ENCODE measurements at places on chromosomes 1 and 21.

DNA sequence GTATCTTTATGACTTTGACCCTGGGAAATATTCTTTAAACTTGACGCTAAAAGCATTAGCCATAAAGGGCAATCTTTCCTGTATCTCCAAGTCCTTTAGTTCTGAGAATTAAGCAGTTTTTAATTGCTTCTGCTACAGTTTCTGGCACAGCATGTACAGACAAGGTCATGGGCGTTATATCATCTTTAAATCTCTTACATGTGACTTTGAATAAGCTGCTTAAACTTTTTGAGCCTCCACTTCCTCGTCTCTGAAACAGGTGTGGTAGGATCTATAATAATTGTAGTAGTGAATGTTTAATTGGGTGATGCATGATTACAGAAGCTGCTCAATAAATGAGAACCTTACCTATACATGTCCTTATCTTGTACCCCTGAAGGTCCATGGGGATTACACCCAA lies 153.4 kb downstream of the PLA2G4A start:
- no peak for DNase-seq

- peak; percentile 67 for DNase-seq
Measured at GRCh38 chr1:160078512-160079195, 2.7 kb upstream of the KCNJ9 start.

- DNase-seq, result no peak
Measured at GRCh38 chr1:81498471-81499462, 302.0 kb upstream of the ADGRL2 start.

DNA sequence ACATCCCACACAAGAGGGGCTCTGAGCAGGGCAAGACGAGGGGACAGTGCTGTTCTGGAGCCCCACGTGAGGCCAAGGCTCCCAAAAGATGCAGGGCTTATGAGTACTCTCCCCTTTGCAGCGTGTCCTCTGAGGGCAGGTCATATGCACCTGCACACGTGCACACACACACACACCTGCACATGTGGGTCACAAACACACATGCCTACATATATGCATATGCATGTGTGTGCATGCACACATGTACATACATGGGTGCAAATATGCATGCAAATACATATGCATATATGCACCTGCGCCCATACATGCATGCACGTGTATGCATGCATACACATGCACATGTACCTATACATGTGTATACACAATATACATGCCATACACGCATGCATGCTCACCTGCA lies 197.9 kb downstream of the NPHP4 start:
- no peak for DNase-seq

DNA sequence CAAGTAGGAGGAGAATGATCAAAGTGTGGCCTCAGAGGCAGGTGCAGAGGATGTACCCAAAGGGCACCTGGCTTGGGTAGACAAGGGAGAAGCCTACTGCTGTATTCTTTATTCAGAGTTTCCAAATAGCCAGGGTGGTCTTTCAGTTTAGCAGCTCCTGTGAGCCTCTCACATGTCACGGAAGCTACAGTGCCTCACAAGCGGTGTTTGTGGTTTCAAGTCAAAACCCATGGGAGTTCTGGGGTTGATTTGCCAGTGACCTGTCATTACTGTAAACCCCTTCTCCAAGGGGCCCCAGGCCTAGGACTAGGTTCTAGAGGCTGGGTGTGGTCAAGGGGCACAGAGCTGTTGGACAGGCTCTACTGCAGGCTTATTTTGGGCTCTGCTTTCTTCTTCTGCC lies 10.2 kb upstream of the IL10 start:
- DNase-seq, result no peak

GRCh38 chr1:160708118-160708517 lies 3.5 kb downstream of the CD48 start:
- DNase-seq, result peak; percentile 86

DNA sequence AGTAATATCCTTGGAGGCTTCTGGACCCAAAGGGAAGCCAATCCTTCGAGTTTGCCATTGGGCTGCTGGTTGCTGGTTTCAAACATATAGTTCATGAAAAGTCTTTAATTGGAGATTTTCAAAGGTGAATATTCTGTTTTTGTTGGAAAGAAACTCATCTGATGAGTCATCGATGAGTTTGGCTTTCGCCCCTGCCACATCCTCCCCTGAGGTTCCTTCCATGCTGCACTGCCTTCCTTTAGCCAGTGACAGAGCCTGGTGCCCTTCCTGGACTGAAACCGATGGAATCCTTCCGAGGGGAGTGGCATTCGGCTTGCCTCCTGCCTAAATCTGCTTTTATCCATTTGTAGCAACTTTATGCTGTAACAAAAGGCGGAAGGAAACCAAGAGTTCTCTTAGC lies 550.0 kb downstream of the KIF26B start:
- no peak for DNase-seq

Measured in inflammatory macrophage (primary cell).